ENCODE measurements at places on chromosomes 16 and 17.

DNA sequence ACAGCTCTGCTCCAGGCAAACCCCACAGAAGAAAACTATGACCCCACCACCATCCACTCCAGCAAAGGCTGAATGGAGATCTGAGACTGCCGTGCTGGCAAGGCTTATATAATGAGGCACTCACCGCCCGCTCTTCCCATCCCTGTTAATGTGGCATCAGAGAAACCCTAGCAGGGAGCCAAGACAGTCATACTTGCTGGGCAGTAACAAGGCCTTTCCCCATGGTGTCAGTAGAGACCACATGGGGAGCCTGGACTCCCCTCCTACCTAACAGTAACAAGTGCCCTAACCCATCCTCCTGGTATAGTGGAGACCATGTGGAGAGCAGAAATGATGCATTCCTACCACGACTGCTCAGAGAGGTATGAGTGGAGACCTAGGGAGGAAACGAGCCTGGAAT is 235.2 kb downstream of the C16orf78 start:
- DNase-seq = no peak

DNA sequence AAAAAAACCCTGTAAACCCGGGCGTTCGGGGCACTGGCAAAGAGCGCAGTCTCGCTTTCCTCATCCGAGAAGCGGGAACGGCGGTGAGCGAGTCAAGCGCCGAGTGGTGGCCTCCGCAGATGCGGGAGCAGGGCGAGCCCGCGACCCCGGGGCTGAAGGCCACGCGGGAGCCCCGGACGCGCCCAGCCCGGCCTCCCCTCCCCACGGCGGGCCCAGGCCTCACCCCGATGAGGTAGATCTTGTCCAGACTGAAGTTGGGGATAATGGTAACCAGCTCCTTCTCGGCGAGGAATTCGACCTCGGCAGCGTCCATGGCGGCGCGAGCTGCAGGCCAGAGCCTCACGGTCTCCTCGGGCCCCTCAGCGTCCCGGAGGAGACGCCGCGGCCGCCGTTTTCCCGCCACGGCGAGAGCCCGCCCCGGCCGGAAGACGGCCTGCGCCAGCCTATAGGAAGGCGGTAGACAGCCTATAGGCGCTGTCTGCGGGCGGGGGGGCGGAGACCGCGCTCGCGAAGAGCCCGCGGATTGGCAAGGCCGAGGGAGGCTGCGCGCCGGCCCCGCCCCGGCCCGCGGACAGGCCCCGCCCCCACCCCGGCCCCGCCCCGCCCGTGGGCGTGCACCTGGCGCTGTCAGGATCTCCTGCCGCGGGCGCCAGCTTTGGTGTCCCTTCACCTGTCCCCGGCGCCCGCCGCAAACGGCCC is at the start of gene GINS2:
Gene GINS2, minus strand, starts transcription at position 369 of the 699 bp plus-strand sequence. Its CDS starts 56 bp downstream, at position 313.
- DNase-seq = peak; percentile 80

GRCh38 chr16:74729783-74730683 is 29.4 kb upstream of the MLKL start:
- no peak for DNase-seq

DNA sequence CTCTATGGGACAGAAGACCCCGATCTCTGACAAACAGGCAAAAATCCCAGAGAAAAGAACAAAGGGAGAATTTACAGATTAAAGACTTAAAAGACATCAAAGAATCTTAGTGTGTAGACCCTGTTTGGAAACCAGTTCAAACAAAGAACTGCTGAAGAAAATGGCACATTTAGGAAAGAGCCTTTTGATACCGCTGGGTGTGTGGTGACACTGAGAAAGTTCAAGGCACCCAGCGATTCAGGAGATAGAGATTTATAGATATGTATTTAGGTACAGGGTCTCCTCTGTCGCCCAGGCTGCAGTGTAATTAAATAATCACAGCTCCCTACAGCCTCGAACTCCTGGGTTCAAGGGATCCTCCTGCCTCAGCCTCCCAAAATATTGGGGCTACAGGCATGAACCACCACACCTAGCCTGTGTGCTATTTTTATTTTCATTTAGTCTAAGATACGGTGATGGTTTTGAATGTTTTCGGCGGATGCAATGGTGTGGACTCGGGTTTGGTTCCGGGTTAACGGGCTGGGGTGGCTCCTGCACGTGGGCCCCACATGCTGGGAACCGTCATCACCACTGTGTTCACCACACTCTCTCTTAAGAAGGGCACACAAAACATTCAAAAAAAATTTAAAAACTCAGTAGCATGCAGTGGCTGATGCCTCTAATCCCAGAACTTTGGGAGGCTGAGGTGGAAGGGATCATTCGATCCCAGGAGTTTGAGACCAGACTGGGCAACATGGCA is 114.0 kb downstream of the ZNF778 start:
- no peak for DNase-seq

DNA sequence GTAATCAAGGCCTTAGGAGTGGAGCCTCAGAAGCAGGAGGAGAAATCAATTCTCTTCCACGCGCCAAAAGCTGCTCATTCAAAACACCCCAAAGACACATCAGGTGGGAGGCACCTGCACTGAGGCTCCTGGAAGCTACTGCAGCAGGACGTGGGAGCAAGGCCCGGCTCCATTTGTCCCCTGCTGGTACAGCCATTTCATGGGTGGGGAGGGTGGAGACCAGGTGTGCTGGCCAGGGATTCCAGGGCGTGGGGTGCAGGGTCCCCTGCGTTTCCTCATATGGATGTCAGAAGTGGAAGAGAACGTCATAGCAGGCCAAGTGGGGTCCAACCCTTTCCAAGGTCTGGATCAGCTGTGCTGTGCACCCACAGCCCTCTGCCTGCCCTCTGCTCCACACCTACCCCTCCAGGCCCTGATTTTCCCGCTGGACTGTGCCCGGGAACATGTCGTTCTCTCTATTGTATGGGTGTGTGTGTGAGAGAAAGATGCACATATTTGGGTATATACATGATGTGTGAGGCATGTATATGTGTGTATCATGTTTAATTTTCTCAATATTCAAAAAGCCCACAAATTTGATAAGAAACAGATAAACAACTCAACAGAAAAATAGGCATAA is 39.2 kb upstream of the CBX4 start:
- no peak for DNase-seq

All from stimulated activated CD8-positive, alpha-beta memory T cell treated with anti-CD3 and anti-CD28 coated beads, Interleukin-15, amount 100 ng/mL, for 4 hours (primary cell).